Stimulated activated CD8-positive, alpha-beta memory T cell treated with anti-CD3 and anti-CD28 coated beads, Interleukin-15, amount 100 ng/mL, for 24 hours (primary cell): ENCODE measurements at places on chromosomes 2 and 18.

GRCh38 chr2:127661949-127662510 lies 13.3 kb downstream of the LIMS2 start:
- DNase-seq, result no peak

DNA sequence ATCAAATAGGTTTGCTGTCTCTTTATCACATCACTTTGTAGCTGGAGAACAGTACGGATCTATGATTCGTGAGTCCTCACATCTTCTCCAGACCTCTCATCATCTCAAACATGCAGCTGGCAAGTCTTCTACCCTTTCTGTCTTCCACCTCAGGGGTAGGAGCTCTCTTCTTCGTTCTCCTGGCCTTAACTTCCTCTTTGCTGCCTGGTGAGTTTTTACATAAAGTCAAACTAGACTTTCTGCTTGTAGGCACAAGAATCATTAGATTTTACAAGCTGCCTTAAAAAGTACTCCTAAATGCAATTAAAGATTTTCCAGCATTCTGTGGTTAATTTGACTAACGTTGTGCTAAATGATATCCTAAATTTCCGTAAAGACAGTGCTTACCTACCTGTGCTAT lies 43.7 kb upstream of the TANK start:
- DNase-seq, result no peak

- no peak for DNase-seq
Observed at GRCh38 chr2:6068429-6068828, 376.2 kb downstream of the SOX11 start.

DNA sequence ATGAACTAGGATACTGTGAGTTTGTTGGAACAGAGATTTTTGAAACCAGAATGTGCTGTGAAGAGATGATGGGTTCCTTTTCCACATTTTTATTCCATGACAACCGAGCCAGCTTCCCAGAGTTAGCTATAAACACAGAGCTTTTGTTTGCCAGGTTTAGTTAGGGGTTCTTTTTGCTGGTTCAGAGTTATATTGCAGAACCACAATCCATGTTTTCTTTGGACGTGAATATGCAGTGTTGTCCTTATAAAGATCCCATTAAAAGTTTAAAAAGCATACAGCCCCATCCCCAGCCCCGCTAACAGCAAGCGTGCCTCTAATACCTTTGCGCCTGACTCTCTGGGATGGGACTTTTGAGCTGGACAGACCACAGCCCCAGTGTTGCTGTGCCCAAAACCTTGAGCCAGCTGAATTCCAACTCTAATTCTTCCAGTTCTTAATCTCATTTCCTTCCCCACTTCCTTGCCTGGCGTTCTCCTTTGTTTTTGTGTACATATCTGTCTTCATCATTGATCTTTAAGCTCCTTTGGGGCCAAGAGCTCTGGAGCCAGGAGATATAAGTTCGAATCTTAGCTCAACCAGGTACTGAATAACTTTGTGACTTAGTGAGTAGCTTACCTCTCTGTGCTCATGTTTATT lies 72.3 kb downstream of the SPATS2L start:
- no peak for DNase-seq

DNA sequence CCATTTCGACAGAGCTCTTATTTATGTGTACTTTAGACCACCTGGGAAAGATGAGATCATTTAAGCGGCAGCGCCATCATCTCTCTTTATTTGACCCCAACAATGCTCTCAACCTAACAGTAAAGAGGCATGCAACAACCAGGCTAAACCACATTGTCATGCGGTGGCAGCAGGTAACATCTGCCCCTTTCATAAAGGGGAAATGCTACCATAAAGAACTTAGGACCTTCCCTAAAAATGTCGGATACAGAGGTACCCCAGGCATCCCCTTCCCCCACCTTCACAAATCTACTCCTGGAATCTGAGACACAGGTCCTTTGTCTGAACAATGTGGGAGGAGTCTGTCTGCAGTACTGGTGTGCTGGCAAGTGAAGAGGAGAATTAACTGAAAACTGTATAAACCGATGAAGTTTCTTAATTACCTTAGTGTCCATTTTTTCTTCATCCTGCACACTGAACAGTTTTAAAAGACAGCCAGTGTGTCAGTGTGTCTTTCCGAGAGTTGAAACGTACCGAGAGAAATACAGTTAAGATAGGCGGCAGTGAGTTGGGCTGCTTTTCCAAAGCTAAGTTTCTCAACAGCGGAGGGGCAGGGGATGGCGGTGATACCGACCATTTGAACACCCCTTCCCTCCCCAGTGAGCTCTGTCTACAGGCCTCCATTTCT lies 1.9 kb downstream of the MEX3C start:
- no peak for DNase-seq

DNA sequence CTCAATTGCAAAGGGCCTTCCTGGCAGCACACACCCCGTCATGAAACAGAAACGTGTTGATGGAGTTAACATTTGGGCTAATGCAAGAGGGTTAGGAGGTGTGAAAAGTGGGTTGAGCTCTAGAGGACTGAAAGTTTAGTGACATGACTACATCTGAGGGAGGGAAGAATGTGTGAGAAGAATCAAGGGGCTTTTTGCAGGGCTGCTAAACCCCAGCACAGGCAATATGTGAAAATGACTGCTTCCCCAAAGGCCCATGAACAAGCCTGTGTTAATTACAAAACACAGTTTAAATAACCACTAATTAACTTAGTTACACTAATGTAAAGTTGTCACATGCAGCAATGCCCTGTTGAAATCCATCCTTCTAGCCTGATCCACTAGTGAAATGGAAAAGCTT lies 63.4 kb upstream of the PEX13 start:
- no peak for DNase-seq

DNA sequence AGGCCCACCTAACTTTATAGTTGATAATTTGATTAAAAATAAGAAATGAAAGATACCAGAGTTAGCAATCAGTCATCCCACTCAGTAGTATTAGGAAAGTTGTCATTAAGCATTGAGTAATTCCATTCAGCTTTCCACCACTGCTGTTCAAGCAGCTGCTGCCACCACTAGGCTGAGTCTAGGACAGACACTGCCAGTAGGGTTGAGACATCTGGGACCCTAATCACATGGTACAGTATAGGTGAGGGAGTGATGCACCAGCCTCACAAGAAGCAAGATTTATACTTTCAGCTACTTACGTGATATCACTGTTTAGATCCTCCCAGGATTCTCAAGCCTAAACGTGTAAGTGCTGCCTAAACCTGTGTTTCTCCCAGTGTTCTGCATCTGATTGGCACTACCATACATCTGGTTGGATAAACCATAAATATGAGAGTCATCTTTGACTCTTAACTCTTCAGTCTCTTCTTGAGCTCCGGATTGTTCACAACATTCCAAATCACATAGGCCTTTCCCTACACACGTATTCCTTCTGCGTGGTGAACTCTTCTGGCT lies 3.2 kb downstream of the UBXN4 start:
- no peak for DNase-seq

GRCh38 chr2:169362118-169362893 lies at the start of gene LRP2:
Gene LRP2 (minus strand): TSS chr2:169362534. CDS start chr2:169362399, 135 bp downstream.
- no peak for DNase-seq

GRCh38 chr2:144705328-144706245 lies 185.7 kb upstream of the ZEB2 start:
- DNase-seq, result no peak

DNA sequence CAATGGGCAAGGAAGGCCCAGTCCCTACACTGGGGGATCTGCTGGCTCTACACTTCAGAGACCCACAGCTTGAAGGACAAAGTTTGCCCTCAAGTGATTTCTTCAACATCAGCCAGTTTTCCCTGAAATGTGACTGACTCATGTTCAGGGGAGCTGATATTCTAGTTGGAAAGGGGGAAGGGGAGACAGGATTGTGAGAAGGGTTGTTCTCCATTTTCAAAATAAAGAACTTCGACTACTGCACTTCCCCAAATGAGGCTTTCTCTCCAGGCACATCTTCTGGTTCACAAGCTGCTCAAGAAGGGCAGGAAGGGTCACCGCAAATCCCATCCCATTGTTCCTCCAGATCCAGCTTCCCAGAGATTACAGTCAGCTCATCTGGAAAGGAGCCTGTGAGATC lies 117.6 kb downstream of the BCL2L11 start:
- no peak for DNase-seq

DNA sequence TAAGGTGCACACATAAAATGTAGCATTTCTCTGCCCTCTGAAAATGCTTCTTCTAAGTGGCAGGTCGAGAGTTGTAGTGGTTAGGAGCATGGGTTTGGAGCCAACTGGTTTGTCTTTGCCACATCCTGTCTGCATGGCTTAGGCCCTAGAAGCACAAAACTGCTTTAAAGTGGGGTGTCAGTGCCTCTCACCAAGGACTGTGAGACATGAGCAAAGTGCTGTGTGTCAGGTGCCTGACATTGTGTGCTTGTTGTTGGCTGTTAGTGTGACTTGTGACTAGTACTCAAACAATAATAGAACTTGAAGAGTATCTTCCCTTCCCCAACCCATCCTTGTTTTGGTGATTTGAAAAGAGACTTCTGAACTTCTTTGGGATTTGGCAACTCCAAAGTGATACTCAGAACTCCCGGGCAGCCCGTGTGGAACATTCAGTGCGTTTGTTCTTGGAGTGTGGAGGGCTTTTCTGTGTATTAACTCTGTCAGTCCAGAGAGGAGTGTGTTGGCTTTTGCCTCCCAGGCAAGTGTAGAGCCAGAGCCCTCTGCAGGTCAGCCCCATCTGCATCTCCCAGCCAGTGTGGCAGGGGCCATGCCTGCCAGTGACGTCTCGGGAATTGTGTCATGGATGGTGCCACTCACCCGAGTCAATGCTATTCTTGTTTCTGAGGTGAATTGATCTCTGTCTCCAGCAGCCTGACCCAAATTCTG lies 5.0 kb downstream of the MGAT5 start:
- DNase-seq, result no peak

- DNase-seq, result no peak
Observed at GRCh38 chr18:7898181-7898580, 331.1 kb downstream of the PTPRM start.

DNA sequence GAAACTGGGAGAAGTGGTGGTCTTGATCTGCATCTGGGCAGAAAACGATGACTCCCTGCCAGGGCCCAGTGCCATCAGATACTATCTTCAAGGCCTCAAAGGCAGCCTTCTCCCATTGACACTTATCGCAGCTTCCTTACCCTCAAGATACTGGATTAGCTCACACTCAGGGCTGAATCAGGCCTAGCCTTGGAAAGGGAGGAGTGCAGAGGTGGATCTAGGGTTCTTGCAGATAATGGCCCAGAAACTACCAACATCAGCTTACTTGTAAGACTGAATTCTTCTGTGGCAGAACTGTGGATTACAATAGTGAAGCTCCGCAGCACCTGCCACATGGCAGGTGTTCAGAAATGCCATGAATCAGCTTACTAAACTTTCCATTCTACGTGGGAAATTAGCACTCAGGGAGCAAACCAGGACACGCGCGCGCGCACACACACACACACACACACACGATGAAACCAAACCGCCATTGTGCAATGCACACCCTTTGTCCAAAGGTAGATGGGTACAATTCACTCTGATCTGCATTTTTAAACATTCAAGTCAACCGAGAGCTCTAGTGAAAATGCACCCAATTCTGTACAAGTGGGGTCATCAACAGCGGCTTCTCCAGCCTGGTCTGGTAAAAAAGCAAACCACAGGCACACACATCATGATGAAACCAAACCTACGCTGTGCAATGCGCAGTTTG lies 26.3 kb upstream of the TMEM182 start:
- no peak for DNase-seq

DNA sequence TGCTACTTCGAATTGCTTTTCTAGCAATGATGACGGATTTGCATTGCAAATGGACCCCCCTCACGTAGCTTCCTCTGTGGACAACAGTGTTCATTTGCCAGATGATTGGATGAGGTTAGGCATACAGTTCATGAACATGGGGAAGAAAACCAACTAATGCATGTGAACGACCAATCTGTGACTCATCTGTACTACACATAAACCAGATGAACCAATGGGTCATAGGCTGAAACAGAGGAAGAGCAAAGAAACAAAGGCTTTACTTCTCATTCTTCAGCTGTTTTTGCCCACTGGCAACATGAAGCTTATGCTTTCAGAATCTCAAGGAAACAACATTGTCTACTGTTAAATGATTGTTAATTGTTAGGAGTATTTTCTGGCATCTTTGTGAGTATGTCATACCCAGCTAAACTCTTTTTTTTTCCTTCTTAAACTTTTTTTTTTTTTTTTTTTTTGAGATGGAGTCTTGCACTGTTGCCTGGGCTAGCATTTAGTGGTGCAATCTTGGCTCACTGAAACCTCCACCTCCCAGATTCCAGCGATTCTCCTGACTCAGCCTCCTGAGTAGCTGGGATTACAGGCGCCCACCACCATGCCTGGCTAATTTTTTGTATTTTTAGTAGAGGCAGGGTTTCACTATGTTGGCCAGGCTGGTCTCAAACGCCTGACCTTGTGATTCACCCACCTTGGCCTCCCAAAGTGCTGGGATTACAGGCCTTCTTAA lies 35.5 kb downstream of the EFEMP1 start:
- no peak for DNase-seq

DNA sequence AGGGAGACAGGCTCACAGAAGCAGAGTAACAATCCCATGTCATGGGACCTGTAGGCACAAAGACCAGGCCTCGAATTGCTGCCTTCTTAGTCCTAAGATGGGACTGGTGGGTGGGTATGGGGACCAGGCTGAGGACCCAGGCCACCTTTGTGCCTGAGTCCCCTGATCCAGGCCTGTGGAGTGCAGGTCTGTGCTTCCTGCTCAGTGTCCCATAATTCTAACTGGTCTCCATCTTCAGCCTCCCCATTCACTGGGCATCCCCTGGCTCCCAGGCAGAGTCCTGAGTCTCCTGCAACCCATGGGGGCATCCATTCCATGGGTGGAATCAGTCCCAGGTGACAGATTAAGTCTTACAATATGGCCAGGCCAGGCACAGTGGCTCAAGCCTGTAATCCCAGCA lies 83.9 kb downstream of the SMAD7 start:
- DNase-seq, result no peak

GRCh38 chr2:55954306-55955035 lies 30.9 kb upstream of the EFEMP1 start:
- DNase-seq, result no peak

GRCh38 chr2:182915369-182916326 lies 49.2 kb upstream of the FRZB start:
- no peak for DNase-seq

GRCh38 chr2:105575499-105576025 lies 169.2 kb upstream of the NCK2 start:
- DNase-seq, result no peak

GRCh38 chr2:102278720-102279390 lies 32.5 kb upstream of the IL1RL1 start:
- DNase-seq, result no peak

DNA sequence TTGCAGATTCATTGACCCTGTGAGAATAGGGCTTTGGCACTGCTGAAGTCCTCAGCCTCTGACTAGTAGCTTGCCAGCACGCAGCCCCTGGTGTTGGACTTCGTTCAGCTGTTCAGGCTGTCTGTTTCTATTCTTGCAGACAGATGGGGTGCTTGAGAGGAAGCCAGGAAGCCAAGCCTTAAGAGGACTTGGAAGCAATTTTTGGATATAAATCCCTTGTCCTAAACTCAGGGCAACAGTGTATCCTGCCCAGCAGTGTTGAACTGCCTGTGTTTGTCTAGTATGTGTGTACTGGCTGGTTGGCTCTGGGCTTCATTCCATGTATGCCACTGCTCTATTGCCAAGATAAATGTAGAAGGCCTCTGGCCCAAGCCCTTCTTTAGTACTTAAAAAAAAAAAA lies 108.6 kb downstream of the COMMD1 start:
- no peak for DNase-seq

GRCh38 chr2:231361701-231362554 lies 33.6 kb upstream of the B3GNT7 start:
- no peak for DNase-seq

GRCh38 chr2:206305523-206306245 lies 31.2 kb downstream of the ZDBF2 start:
- no peak for DNase-seq

GRCh38 chr2:54638103-54638502 lies 85.4 kb upstream of the EML6 start:
- DNase-seq, result no peak
